ENCODE measurements at places on chromosomes 2 and 18. TPM values are rescaled to one million over a fixed set of nuclear protein-coding genes. Genes with fewer than 3 reads are reported as not detected.

GULP1 gene
- total RNA-seq, result 78.2 TPM

RAX gene
- total RNA-seq, result 0.22 TPM

CPLX4 gene
- 0.22 TPM for total RNA-seq

SCYGR4 gene
- not detected for total RNA-seq

CYS1 gene
- 2.2 TPM for total RNA-seq

SPC25 gene
- 9.4 TPM for total RNA-seq

KIAA2012 gene
- total RNA-seq, result 1.2 TPM

GPR75 gene
- total RNA-seq, result 10.0 TPM

IL1R1 gene
- 12.6 TPM for total RNA-seq

FNDC4 gene
- total RNA-seq, result 42.5 TPM

SIX2 gene
- total RNA-seq, result 5.5 TPM

ATP6V1B1 gene
- not detected for total RNA-seq

C1QL2 gene
- 0.11 TPM for total RNA-seq

VPS4B gene
- 40.6 TPM for total RNA-seq

MC2R gene
- total RNA-seq, result not detected

Data from spinal cord (tissue), 10 donors.